ENCODE measurements at places on chromosomes 2 and 18.

- DNase-seq = no peak
These were observed 89.3 kb downstream of the PDE11A start for GRCh38 chr2:177983183-177983788.

GRCh38 chr2:193336781-193337180 is 1142.0 kb upstream of the TMEFF2 start:
- DNase-seq = no peak

- no peak for DNase-seq
These were observed 214.8 kb downstream of the ATAD2B start for GRCh38 chr2:23711979-23712755.

DNA sequence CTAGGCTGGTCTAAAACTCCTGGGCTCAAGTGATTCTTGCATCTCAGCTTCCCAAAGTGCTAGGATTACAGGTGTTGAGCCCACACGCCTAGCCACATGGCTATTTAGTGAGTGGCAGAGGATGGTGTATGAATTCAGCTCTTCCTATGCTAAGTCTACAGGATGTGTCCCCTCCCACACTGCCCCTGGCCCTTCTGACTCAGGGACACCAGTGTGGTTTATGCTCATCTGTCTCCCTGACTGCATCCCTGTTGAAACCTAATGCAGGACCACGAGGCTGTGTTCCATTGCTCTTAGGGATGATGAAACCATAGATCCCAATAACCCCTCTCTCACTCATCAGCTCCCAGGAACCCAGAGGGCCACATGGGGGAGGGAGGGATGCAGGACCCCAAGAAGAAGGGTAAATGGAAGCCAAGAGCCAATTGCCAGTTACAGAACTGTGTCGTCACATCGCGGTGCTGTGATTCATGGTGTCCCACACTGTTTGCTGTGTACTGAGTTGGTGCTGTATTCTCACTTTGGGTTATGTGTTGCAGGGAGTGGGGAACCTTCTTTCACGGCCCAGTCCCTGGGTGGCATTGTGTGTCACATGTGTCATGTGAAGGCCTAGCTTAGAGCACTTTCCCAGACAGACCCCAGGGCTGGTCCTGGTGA is 102.9 kb upstream of the HAAO start:
- DNase-seq = no peak

DNA sequence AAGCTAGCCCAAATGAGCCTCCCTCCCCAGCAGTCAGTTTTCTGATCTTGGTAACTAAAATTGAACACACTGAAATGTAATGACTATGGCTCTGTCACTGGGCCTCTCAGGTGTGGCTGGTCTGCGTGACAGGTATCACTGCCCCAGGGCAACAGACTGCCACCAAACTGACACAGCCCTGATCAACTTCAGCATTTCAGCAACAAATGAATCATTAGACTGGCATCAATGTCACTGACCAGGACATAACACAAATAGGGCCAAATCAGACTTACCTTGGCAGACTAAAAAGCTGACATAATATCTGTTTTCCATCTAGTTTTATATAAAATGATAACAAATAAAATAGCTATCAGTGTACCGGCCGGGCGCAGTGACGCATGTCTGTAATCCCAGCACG is 290.8 kb upstream of the CHAC2 start:
- no peak for DNase-seq

GRCh38 chr18:59231114-59231513 is 11.2 kb downstream of the GRP start:
- DNase-seq = no peak

DNA sequence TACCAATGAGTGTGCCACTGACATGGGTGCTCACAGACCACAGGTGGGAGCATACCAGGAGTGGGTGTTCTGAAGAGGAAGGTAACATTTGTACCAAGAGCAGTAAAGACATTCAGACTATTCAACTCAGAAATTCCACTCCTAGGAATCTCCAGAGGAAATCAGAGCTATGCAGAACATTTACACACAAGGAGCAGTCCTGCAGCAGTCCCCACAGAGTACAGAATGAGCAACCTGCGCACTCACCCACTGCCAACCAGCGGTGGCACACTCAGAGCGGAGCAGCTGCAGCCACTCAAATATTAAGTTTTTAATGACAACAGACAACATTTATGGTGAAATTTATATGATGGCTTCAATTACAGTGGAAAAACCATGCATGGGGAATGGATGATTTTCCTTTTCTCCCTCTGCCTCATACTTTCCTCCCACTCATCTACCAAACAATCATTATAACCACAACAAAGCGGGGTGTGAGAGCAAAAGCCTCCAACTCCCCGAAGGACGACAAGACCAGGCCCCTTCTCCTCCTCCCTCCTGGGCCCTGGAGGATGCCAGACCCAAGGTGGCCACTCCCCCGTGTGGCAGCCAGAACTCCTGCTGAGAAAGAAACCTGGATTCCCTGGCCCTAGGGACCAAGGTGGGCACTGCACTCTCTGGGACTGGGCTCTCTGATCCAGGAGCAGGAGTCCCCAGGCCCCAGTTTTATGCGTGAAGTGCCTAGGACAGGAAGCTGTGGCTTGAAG is 5.4 kb downstream of the HS6ST1 start:
- no peak for DNase-seq

- no peak for DNase-seq
These were observed 62.5 kb upstream of the POMC start for GRCh38 chr2:25230948-25231311.

GRCh38 chr2:221929259-221929658 is 357.2 kb upstream of the EPHA4 start:
- no peak for DNase-seq

- no peak for DNase-seq
These were observed 135.8 kb downstream of the TCF4 start for GRCh38 chr18:55452123-55452611.

DNA sequence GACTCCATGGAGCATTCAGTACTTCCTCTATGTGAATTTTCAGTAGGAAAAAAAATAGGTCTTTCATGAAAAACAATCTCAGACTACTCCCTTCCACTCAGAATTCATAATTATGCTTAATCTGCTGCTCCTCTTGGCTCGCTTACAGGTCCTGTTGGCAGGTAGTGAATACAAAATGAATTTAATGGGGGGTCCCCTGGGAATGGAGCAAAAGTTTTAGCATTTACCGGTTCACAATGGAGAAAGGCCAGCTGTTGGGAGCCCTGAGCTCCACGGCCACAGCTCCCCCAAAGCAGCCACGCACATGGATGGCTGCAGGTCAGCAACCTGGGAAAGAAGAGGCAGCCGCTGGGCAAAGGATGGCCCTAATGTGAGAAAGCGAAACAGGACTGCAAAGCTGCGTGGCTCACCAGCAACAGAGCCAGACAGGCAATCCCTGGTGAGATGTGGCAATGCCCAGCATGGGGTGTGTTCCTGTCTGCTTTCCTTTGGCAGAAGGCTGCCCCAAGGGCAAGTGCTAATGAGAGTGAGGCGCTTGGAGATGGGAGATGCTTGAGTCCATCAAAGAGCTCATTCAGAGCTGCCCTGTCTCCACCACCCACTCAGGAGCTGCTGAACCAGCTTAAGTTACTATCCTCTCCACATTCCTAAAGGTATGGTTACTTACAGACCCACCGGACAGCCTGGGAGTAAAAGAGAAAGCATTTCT is 447.4 kb downstream of the EPHA4 start:
- no peak for DNase-seq

- no peak for DNase-seq
These were observed 115.1 kb downstream of the ALPK2 start for GRCh38 chr18:58513615-58514335.
